ENCODE measurements at places on chromosomes 1 and 21.

DNA sequence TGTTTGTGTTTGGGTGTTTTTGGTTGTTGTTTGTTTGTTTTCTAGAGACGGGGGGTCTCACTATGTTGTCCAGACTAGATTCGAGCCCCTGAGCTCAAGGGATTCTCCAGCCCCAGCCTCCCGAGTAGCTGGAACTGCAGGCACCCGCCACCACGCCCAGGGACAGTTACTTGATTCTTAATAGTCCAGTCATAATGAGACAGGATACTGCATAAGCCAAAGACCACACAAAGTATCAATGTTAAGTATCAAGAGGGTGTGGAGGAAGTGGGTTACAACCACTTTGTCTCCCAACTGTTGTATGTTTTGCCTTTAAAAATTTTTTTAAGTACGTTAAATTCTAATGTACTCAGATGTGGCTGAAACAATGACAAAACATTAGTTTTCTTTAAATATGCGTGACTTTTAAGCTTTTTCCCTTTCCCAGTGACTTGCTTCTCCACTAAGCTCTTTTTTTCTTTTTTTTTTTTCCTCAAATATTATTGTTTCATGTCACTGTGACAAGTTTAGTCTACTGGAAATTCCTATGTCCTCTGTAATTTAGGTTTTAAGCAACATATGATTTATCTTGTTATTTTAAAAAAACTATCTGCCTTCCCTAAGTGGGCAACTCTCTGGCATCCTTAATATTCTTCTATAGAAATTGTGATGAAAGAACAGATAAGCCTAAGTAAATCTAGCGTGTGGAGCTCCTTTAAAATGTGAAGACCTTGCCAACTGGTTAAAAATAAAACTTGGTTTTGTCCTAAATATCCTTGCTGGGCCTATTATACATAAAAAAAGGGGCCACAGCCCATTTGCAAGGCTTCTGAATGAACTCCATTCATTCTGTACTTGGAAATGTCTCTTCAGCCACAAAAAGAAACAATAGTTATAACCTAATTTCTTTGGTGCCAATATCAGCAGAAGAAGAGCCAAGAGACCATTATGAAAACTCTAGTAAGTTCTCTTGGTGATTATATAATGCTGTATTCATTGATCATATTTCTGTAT, 56.2 kb upstream of the DPH5 start:
- DNase-seq, result no peak

DNA sequence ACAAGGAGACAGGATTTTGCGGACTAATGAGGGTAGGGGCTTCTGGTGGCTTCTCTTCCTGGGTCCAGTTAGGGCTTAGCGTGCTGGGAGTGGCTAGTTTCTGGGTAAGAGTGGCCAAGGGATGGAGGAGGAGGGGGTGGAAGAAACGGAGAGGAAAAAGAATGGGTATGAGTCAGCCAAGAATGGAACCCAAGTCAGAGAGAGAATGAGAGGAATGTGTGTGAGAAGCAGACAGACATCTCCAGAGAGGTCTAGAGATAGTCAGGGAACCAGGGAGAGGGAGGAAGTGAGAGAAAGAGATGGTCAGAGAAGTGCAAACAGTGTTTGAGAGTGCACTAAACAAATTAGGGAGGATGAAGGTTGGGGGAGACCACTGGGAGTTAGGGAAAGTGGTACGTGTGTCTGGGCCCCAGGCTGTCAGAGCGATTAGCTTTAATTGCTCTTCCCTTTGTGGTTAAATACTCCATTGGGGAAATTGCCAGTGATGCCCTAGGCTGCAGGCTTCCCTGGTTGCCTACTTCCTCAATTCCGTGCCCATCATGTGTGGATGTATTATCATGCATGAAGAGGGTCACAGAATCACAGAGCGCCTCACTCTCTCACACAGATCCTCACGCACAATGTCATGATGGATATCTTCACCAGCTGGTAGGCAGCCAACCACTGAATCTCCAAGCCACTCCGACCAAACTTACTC, 1.4 kb downstream of the PEA15 start:
- peak; percentile 27 for DNase-seq

- no peak for DNase-seq
Observed at GRCh38 chr1:117824616-117825015, 104.8 kb downstream of the GDAP2 start.

DNA sequence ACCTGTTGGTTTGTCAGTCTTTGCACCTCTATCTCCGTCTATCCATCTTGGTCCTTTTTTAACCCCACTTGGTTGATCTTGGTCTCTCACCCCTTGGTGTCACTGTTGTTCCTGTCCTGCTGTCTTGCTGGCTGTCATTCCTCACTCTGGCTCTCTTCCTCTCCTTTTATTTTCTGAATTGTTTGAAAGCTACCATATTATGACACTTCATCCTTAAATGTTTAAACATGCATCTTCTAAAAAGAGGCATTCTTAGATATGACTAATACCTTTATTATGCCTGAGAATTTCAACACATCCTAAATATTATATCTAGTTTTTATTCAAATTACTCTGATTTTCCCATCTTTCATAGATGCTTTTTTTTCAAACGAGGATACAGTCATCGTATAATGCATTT, 37.0 kb downstream of the BACH1 start:
- DNase-seq, result no peak

- no peak for DNase-seq
Observed at GRCh38 chr1:169594391-169594790, 8.1 kb upstream of the F5 start.

DNA sequence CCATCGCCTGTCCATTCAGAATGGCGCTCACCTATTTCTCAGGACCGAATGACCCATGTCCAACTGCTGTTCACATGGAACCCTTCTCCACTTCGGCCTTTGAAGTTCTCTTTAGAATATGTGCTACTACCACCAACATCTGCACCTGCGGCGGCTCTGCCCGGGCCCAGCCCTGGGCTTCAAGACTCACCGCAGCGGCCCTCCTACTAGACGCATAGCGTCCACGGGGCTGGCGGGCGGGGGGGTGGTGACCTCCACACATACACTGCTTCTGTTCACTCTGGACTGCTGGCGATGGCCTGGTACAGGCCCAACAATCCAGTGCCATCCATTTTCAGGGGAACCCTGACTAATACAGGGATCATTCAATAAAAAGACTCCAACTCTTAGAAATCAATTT, 394.2 kb downstream of the VAV3 start:
- no peak for DNase-seq

- no peak for DNase-seq
Observed at GRCh38 chr1:9593147-9593491, 4.4 kb downstream of the TMEM201 start.

- no peak for DNase-seq
Observed at GRCh38 chr1:182166750-182167149, 105.2 kb upstream of the ZNF648 start.

GRCh38 chr1:230187290-230187689, 120.3 kb downstream of the GALNT2 start:
- DNase-seq, result no peak

Measured in NCI-H748 treated with DMSO at 0.1 percent for 48 hours (cell line).